ENCODE measurements at places on chromosomes 7 and 10. TPM values are rescaled to one million over a fixed set of nuclear protein-coding genes. Genes with fewer than 3 reads are reported as not detected.

Gene EVX1
- polyA plus RNA-seq = not detected

Gene SHTN1
- polyA plus RNA-seq = 4.7 TPM

Gene PLAC9
- polyA plus RNA-seq = 4.3 TPM

Gene ELFN1
- 0.46 TPM for polyA plus RNA-seq

Gene LIPJ
- polyA plus RNA-seq = not detected

Gene PPIF
- 18.3 TPM for polyA plus RNA-seq

Gene IFIT1B
- polyA plus RNA-seq = not detected

Gene FGF8
- not detected for polyA plus RNA-seq

Gene MSMB
- polyA plus RNA-seq = not detected

Gene NEUROD6
- polyA plus RNA-seq = not detected

Gene RPEL1
- polyA plus RNA-seq = not detected

Gene C10orf67
- polyA plus RNA-seq = 0.25 TPM
